Neuronal stem cell (in vitro differentiated cells): ENCODE measurements at places on chromosomes 1 and 21.

DNA sequence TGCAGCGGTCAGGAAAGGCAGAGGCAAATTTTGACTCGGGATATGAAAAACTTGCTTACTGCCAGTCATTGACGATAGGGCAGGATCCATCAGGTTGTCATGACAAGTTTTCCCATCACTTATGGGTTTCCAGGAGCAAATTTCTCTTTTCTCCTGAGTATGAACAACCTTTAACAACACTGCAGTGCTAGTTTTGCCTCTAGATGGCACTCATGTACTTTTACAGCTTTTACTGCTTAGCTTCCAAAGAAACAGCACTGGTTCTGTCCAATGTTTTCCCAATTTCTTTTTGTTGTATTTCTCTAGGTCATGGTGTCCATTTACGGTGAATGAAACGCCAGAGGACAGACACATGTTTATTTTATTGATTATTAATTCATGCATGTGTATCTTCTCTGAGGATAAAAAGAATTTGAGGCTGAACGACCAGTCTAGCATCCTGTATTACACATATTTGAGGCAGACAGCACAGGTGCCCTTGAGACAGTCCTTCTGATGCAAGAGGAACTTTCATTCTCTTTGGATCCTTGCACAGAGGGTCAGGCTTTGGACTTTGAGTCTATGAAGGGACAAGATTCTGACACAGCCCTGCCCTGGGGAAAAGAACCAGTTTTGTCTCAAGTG is 112.3 kb upstream of the TRABD2B start:
- peak; percentile 51 for DNase-seq

DNA sequence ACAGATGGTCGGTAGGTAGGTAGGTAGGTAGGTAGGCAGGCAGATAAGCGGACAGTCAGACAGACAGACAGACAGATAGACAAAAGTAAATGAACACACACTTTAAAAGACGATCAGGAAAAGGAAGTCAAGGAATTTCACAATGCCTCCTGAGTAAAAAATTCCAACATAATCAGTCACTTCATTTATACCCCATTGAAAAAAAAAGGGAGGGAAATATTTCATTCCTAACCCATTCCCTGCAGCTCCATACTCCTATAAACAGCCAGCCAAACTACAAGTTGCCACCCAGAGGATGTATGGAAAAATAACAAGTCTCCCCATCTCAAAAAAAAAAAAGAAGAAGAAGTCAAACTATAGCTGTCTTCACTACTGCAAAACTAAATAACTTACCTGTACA is 43.4 kb downstream of the ZZZ3 start:
- DNase-seq: no peak

DNA sequence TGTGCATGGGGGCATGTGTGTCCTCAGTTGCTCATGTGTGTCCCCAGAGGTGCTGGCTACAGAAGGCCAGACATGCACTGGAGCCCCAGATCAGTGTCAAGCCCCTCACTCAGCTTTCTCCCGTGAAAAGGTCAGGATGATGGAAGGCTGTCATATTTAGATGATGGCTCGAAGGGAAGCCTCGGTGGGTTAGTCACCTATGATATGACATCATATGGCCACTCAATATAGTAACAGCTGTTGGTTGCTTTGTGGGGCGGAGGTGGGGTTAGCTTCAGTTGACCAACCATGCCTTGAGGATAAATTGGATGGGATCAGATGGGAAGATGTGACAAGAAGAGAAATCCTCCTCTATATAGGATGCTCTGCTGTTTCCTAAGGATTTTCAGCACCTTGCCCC is 43.5 kb upstream of the ATF3 start:
- DNase-seq: no peak

DNA sequence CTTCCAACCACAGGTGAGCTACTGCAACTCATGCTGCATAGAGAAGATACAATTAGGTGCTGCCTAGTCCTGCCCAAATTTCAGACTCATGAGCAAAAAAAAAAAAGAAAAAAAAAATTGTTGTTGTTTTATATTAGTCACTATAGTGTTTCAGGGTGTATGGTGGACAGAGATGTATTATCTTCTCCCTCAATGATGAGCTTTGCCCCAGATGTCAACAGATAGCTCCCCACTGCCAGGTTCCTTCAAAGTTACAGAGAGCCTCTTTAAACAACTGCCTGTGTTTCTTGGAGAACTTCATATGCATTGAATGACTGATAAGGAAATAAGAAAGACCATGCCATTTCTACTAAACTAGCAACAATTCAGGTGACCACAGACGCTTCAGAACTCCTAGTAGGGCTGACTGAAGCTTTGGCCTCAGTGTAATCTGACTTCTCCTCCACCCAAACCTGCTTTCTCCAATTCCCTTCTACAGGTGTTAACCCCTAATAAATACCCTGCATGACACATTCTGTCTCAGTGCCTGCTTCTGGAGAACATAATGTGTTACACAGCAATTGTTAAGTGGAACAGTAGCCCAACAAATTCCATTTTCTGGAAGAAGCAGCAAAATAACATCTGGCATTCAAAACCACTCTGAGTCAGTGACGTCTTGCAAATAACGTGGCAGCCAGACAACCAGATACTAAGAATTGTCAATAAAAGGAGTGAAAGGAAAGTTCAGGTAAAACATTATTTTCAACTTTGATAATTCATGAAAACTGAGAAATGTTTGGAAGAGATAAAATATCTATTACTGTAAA is 147.7 kb downstream of the CDC42BPA start:
- no peak for DNase-seq

- DNase-seq: no peak
These were observed 75.5 kb upstream of the MACF1 start for GRCh38 chr1:39128959-39129358.

GRCh38 chr21:42835211-42835610 is 44.1 kb downstream of the WDR4 start:
- DNase-seq: no peak

DNA sequence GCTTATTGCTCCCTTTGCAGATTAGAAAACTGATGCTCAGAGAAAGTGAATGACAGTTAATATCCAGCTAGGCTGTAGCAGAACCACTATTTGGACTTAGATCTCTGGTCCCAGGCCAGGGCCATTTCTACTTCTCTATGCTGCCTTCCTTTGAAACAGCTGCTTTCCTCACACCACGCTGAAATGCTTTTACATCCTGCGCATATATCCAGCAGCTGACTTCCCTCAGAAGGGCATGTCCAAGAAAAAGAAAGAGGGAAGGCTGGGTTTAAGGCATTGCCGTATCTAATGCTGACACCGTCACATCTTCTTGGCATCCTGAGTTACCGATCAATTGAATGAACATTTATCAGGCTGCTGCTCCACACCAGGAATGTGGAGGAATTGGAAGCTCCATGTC is 122.4 kb downstream of the UBE2U start:
- DNase-seq: no peak

DNA sequence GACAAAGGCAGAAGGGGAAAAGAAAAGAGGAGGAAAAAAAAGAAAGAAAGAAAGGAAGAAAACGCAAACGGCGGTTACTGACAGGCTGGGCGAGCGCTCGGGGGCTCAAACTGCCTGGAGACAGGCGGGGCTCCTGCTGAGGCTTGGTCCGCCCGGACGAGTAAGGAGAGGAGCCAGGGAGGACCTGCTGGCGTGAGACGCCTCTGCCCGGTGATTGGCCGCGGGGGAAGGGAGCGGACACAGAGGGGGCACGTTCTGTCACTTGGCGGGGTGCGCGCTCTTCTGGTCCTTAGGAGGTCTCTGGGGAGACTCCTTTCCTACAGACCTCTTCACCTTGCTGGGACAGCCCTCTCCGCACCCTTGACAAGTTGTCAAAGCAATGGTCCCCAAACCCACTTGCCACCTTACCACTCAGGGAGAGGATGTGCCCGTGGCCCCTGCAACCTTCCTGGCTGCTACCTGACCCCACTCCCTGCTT is 791 bp upstream of the PIK3R3 start:
- DNase-seq: no peak

- no peak for DNase-seq
These were observed 27.8 kb downstream of the IRF2BP2 start for GRCh38 chr1:234582186-234582585.

DNA sequence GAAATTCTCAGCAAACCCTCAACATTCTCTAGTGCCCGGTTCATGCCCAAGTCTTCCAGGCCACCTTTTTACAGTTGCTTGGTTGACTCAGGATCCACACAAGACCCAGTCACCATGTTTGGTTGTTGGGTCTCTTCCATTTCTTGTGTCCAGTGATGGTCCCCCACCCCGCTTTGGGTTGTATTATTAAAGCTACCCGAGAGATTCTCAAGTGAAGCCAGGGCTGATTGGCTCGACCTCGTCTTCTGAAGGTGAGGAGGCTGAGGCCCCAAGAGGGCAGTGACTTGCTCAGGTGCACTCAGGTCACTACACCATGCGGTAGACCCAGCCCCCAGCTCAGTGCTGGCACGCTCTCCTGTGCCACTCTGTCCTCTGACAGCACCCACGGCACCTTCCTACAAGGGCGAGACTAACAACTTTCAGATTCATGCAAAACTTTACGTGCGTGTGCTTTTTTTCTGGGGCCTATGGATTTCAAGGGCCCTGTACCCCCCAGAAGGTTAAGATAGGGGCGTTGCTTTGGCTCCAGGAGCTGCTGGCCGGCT is 50.3 kb downstream of the CAPN9 start:
- no peak for DNase-seq

GRCh38 chr1:172545396-172546004 is 12.6 kb downstream of the SUCO start:
- no peak for DNase-seq

GRCh38 chr1:109819906-109820305 is 56.2 kb upstream of the EPS8L3 start:
- DNase-seq: no peak

DNA sequence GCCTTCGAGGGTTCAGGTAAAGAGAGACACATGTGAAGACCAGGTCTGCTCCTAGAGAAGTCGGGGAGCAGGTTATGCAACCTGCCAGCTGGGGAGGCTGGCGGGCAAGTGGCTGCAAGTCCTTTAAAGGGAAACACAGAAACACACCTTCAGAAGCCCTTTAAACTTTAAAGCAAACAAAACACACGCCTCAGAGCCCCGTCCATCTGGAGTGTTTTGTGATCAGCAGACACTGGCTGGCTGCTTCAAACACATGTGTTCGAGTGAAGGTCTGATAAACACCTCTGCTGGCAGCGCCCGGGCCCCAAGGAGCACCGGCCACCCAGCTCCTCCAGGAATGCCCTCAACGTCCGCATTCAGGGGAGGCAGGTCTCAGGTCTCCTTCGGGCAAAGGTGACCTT is 15.2 kb downstream of the RIPK4 start:
- DNase-seq: no peak

- no peak for DNase-seq
These were observed 1.0 kb upstream of the STRIP1 start for GRCh38 chr1:110033421-110033820.

DNA sequence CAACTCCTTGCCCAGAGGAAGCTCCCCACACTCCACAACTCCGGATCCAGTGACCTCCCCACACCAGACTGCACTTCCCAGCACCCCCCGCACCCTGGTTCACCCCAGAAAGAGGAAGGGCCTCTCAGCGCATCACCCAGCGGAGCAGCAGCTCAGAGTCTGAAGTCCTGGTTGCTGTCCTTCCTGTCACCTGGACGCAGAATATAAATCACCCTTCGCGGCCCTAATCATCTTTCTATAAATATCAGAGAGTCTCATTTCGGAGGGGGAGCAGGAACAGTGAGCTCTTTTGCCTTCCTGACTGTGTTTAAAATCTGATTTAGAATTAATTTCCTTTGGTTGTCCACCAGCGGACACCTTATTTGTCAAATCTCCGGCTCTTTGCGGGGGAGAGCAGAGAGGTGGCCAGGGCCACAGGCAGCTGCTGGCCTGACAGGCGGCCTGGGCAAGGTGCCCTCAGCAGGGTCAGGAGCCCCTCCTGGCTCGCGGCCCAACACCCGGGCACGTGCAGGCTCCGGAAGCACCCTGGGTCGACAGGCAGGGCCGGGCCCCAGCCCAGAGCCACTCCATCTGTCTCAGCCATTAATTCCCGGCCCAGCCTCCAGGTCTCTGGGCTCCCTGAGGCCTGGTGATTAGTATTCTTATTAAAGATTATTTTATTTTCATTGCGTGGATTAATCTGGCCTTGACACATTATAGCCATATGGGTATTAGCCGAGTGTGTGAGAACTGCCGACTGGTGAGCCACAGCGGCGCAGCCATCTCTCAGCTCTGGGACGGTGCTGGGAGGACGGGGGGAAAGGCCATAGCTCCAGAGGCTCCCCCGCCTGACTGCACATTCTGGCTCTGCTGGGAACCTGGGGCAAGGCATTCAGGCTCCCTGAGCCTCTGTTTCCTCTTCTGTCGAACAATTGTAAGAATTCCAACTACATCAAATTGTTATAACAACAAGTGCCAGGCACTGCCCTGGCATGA is 19.7 kb downstream of the EPHA8 start:
- no peak for DNase-seq

DNA sequence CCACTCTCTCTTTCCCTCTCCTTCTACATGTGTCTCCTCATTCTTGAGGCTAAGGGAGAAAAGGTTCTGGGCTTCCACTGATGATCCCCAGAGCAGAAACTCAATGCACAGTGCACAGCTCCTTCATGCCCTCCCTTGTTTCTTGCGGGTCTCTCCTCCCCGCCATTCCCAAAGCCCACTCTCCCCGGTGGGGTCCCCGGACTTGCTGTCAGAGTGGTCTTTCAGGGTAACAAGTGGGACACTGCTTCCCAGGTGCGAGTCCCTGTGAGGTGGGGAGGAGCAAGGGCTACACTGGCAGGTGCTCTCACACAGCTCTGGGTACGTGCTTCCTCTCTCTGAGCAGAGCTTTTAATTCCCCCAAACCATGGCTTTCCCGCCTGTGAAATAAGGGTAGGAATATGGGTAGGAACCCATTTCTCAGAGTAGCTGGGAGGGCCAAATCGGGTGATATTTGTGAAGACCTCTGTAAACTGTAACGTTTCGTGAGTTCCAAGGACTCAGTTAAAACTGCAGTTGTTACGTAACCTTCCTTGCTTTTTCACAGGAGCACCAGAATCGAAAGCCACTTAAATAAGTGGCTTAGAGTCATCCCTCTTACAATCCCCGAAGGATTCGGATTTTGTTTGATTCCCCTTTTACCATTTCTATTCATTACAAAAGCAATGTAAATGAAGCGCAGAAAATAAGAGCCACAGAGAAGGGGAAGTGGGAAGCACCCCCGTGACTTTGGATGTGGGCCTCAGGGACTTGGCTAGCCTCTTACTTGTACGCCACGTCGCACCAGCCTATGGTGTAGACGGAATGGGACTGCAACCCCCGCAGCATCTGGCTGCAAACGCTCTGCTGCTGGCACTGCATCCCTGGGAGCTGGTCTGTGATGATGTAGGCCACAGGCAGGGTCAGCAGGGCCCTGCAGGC is 6.2 kb downstream of the PGLYRP3 start:
- no peak for DNase-seq

- DNase-seq: no peak
These were observed 10.6 kb upstream of the PTTG1IP start for GRCh38 chr21:44884097-44884496.
